Caco-2 (cell line): ENCODE measurements at places on chromosomes 11 and 22. TPM values are rescaled to one million over a fixed set of nuclear protein-coding genes. Genes with fewer than 3 reads are reported as not detected.

Gene PHETA2
- total RNA-seq: 19.7 and 19.8 TPM in 2 replicates

Gene MRGPRX3
- total RNA-seq: not detected in 2 replicates

Gene MLC1
- 0.14 TPM in 1 of 2 replicates, not detected in the other for total RNA-seq

Gene TCF20
- total RNA-seq: 81.7 and 82.7 TPM in 2 replicates

DNA sequence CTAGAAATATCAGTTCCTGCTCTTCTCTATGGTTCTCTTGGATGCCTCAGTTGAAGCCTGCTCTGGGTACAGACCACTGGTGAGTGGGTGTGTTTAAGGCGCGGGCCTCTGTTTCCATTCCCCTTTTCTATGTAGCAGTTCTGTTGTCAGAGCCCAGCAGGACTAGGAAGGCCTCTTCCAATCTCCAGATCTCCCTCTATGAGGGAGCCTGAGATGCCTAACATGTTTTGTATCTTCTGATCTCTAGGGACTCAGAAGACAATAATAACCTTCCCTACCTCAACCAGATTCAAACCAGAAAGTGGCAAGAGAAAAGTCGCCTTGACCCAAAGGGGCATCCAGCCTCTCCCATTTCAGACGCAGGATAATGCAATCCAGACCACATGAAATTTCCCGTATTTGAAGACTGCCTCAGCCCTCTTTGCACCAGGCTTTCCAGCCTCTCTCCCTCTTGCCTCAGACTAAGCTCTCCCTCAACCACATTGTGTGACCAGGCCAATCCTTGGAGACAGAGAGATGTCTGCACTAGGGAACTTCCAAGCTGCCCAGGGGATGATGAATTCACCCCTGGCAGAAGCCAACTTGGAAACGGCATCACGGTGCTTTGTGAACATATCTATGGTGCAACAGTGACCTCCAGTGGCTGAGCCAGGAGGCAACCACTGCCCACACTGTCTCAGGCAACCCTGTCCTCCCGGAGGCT is 150.1 kb upstream of the UBASH3B start:
- DNase-seq: peak; percentile 86

DNA sequence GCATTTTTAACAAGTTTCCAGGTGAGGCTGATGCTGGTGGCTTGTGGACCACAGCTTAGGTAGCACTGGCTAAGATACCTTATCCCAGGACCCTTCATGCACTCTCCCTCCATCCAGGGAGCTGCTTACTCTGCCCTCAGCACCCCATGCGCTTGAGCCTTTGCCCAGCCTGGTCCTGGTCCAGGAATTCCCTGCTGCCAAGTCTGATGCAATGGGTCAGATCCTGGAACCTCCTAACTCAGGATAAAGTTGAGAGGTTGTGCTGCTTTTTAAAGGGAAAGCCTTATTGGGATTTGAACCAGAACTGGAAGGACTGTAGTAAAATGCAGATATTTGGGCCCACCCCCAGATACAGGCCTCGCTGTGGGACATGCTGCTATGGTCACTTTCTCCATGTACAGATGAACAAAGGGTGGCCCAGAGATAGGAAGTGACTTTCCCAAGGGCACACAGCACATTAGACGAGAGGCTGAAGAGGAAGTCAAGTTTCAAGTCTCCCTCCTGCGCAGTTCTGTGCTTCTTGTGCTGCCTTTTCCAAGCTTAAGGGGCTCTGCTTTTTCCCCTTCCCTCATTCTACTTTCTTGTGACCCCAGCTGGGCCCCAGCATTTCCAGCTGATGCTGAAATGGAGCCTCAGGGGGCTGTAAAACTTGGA is 824 bp upstream of the LGALS12 start:
- no peak for DNase-seq

- no peak for DNase-seq
Observed at GRCh38 chr22:20391222-20391621, 2.7 kb upstream of the ZNF74 start.

DNA sequence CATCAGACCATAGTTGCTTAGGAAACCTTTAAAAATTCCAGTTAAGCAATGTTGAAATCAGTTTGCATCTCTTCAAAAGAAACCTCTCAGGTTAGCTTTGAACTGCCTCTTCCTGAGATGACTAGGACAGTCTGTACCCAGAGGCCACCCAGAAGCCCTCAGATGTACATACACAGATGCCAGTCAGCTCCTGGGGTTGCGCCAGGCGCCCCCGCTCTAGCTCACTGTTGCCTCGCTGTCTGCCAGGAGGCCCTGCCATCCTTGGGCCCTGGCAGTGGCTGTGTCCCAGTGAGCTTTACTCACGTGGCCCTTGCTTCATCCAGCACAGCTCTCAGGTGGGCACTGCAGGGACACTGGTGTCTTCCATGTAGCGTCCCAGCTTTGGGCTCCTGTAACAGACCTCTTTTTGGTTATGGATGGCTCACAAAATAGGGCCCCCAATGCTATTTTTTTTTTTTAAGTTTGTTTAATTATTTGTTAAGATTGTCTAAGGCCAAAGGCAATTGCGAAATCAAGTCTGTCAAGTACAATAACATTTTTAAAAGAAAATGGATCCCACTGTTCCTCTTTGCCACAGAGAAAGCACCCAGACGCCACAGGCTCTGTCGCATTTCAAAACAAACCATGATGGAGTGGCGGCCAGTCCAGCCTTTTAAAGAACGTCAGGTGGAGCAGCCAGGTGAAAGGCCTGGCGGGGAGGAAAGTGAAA is 73.4 kb downstream of the NCAPD3 start:
- no peak for DNase-seq

DNA sequence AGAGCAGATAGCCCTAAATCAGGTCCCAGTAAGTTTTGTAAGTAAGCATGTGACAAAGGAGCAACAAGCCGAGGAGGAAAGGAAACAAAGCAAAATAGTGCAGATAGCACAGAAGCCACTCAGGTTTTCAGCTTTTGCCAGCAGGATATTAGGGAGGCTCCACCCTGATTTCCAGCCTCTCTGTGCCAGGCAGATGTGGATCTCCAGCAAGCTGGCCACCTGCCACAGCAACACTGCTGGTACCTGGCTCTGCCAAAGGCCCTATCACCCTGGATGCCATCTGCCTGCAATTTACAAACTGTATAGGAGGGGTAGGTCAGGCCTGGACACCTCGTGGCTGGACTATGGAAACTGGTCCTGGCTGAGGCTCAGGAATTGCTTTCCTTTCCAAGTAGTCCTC is 12.2 kb upstream of the NNMT start:
- no peak for DNase-seq

DNA sequence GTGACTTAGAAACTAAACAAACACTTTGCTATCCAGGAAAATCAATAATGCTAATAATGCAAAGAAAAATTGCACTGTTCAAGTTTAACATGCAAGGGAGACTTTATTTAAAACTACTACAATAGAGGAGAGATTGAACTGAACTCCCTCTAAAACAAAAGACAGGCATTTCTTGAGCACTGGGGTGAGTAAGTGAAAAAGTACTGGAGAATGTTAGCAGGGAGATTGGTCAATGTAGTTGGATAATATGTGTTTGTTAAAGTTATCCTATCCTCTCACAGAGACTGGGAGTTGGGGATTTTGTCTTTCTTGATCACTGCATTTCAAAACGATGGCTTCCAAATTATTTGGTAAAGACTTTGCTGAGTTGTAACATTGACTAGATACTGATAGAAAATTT is 77.6 kb downstream of the LUZP2 start:
- no peak for DNase-seq

DNA sequence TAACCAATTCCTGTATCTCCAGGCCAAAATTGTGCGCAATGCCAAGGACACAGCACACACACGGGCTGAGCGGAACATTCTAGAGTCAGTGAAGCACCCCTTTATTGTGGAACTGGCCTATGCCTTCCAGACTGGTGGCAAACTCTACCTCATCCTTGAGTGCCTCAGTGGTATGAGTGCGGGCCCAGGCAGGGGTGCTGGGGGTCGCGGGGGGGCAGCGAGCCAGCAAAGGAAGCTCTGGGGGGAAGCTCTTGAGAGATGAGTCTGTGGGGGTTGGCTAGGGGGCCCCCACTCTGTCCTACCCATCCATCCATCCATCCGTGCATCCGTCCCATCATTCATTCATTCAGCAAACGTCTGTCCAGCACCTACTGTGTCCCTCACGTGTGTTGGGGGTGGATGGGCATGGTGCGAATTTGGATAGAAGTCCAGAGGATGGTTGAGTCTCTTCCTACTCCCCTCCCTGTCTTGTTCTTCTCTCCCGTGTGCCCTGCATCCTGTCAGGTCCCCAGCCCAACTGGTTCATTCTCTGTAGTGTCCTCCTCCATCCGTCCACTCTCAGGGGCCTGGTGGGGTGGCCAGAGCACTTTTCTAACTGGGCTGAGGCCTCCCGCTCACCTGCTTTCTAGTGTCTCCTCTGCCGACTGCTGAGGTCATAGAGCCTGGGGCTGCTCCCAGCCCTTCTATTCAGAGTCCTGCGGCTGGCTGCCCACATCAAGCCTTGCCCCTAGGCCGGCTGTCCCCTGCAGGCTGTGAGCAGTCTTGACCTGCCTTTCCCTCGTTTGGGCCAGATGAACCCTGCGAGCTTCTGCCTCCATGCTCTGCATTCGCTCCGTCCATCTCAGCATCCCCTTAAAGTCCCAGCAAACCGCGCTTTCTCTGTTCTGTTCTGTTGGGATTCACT is 3.3 kb downstream of the RPS6KB2 start:
- no peak for DNase-seq

DNA sequence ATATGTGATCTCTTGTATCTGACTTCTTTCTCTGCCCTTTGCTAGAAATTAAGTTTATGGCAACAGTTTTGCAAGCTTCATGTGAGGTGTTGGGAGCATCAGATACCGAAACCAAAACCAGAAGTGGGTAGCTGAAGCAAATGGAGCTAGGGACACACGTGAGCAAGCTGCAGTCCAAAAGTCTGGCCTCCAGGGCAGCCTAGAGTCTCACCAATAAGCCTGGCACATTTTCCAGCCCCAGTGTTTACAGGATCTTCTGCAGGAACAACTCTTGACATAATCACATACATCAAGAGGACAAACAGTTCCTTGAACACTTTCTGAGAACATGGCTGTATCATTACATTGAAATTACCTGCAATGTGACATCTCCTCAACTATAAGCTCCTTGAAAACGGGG is 114.1 kb downstream of the LARGE1 start:
- DNase-seq: no peak

DNA sequence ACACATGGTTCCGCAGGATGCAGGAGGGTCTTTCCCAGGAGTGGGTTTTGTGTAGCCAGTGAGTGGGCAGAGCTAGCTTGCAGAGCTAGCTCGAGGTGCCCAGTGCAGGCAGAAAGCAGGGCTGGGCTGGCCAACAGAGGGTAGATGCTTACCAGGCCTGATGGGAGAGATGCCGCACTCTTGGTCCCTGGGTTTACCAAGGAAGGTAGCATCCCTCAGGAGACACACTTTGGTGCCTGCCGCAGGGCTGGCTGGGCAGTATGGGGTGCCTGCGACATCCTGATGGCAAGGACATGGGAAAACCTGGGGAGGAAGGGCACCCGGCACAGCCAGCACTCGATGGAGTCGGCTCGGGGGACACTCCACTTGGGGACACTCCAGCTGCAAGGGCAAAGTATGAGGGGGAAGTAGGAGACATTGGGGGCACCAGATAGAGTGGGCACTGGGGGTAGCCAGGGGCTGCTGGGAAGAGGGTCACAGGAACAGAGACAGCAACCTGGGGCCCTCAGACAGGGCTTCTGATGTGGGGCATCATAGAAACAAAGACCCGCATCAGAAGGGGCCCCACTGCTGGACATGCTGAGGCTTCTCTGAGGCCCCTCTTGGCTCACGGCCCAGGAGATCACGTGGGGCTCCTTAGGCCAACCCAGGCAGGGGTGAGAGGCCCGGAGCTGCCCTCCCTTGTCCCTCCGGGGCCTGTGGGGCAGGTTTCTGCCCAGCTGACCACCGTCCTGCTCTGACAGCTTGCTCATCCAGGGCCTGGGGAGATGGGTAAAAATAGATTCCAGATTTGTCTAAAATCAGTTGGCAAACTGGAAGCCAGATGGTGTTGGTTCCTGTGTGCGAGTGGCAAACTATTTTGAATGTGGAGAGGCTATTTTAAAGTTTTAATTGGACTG is 89.8 kb downstream of the MORC2 start:
- DNase-seq: no peak

DNA sequence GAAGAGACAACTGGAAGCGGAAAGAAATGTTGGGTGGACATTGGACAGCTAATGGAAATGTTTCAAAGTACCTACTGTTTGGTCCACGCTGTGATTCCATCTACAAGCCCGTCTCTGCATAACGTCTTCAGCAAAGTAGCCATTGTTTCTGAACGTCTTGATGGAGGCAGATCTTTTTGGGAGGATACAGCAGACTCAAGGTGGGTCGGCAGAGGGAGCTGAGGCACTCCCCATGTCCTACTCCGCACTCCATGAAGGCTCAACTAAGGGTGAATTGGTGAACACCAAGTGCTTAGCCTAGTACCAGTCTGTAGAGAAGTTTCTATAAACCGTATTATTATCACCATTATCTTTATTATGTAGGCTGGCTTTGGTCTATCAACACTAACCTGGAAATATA is 45.8 kb downstream of the PRR5L start:
- DNase-seq: no peak

DNA sequence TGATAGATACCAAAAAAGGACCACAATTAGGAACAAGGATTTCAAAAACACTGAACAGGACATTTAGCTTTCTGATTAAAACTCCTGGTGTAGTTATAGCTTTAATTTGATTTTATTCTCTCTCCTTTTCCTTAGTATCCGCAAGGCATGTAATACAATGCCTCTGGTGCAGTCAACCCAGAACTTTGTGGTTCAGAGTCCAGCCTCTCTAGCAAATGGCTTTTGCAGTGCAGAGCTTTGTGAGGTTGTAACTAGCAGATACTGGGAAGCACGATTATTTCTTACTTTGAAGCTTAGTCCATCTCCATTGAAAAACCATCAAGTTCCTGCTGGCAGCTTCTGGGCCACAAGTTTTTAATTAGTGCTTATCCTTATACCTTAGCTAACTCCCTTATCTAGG is 79.8 kb downstream of the GRIA4 start:
- no peak for DNase-seq
